Central memory CD4-positive, alpha-beta T cell (primary cell): ENCODE measurements at places on chromosomes 13 and 19.

DNA sequence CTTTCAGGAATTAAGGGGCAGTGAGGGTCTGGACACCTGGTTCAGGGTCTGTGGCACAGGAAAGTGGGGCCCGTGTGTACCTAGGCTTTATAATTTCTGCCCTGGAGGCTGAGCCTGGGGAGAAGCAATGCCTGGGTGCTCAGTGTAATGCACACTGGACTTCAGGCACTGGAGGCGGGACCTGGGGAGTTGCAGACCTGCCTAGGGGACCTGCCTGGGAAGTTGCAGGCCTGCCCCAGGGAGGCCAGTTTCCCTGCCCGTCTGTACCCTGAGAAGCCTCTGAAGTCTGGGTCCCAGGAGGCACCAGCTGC, 2.5 kb upstream of the TMEM59L start:
- no peak for DNase-seq

GRCh38 chr13:43170506-43170905, 147.1 kb downstream of the DNAJC15 start:
- DNase-seq, result no peak

DNA sequence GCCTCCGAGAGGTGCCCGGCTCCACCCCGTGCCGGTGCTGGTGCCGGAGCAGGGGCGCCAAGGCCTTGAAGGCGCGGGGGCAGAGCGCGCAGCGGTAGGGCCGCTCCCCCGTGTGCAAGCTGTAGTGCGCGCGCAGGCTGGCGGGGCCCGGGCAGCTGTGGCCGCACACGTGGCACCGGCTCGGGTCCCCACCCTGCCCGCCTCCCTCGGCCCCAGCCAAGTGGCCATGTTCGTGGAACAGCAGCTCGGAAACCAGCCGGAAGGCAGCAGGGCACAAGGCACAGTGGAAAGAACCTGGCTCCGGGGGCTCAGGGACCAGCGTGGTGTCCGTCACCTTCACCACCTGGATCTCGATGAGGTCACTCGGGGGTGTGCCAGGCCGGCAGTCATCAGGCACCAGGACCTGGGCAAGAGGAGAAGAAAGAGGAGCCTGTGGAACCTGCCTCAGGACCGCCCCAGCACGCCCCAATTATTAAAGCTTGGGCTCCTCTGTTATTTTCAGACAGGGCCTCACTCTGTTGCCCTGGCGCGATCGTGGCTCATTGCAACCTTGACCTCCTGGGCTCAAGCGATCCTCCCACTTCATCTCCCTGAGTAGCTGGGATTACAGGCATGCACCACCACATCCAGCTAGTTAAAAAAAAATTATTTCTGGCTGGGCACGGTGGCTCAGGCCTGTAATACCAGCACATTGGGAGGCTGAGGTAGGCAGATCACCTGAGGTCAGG, 2.0 kb downstream of the ZNF784 start:
- no peak for DNase-seq

GRCh38 chr13:59568306-59568705, 595.4 kb downstream of the DIAPH3 start:
- DNase-seq, result no peak

DNA sequence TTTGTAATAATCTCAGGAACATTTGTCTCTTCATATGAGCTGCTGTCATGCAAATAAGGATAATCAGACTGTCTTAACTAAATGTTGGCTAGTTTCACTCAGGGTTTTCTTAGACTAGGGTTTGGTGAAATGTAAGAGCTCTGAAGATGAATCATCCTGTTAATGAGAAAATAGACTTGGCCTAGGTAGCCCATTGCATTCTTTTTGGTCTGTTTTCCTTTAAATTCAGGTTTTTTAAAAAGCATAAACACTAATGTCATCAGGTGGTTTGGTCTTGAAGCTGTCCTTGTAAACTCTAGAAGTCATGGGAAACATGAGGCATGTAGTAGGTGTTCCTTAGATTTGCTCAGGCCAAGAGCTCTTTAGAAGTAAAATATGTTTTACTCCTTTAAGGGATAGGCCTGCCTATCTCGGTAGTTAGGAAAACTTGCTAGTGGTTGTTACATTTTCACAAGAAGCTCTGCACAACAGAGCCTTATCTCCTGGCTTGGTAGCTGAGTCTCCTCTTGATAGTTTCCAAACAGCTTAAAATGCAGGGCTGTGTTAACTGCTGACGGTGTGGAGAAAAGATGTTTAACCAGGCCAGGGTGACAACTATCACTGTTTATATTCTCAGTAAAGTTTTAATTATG, 62.0 kb upstream of the C1QTNF9B start:
- no peak for DNase-seq

DNA sequence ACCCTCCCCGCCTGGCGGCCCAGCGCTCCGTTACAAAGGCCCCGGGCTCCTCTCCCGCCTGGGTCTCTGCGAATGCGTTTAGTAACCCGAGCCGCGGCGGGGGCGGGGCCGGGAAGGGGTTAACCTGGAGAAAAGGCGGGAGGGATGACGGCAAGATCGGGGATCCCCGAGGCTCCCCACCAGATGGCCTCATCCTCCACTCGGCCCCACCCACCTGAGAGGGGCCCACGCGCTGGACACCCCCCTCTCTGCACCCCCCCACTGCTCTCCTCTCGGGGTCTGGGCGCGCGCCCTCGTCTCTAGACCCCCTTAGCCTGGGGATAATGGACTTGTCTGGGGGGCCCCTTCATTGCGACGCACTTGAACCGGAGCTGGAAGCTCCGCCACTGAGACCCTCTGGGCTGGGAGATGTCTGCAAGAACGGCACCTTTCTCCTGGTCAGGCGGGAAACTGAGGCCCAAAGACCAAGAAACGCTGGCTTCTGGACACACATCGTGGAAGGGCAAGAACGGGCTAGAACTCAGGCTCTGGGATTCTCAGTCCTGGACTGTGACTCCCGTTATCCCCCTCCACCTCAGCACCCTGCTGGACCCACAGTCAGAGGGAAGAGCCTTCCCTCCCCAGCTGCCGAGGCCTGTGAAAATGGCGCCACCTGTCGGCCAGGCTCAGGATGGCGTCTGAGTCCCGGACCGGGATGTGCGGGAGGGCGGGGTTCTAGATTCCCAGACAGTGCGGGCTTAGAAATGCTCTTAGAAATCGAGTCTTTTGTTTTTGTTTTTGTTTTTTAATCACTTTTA, 2.9 kb upstream of the LTBP4 start:
- peak; percentile 75 for DNase-seq

GRCh38 chr19:19482809-19483596, 32.3 kb downstream of the TSSK6 start:
- DNase-seq, result no peak

- peak; percentile 17 for DNase-seq
Measured at GRCh38 chr19:6800991-6801484, 28.5 kb downstream of the VAV1 start.

GRCh38 chr13:110239280-110240125, 67.5 kb downstream of the COL4A1 start:
- DNase-seq, result no peak
